Central memory CD8-positive, alpha-beta T cell (primary cell): ENCODE measurements at places on chromosomes 13 and 19.
A peak's percentile ranks its signal among the peaks of the same experiment; 100 is the strongest.

GRCh38 chr19:39839678-39840327 is 5.8 kb upstream of the DYRK1B start:
- peaks cover 36% of the 10 kb centered on the region for H3K36me3 ChIP-seq
- no peak for DNase-seq
- H3K27ac ChIP-seq, result no peak overlapping the region
- peaks cover 40% of the 10 kb centered on the region for H3K4me1 ChIP-seq

GRCh38 chr19:850221-850978 is 1.7 kb upstream of the ELANE start:
- H3K36me3 ChIP-seq, result peaks cover 4% of the 10 kb centered on the region
- no peak overlapping the region for H3K27ac ChIP-seq
- H3K27me3 ChIP-seq, result peaks cover 46% of the 10 kb centered on the region
- H3K4me3 ChIP-seq, result no peak overlapping the region
- DNase-seq, result no peak

- no peaks in the 10 kb centered on the region for H3K4me1 ChIP-seq
- DNase-seq, result no peak
- peaks cover 29% of the 10 kb centered on the region for H3K27me3 ChIP-seq
- H3K27ac ChIP-seq, result no peak overlapping the region
These were observed 46.9 kb downstream of the ITGBL1 start for GRCh38 chr13:101499406-101499805.

DNA sequence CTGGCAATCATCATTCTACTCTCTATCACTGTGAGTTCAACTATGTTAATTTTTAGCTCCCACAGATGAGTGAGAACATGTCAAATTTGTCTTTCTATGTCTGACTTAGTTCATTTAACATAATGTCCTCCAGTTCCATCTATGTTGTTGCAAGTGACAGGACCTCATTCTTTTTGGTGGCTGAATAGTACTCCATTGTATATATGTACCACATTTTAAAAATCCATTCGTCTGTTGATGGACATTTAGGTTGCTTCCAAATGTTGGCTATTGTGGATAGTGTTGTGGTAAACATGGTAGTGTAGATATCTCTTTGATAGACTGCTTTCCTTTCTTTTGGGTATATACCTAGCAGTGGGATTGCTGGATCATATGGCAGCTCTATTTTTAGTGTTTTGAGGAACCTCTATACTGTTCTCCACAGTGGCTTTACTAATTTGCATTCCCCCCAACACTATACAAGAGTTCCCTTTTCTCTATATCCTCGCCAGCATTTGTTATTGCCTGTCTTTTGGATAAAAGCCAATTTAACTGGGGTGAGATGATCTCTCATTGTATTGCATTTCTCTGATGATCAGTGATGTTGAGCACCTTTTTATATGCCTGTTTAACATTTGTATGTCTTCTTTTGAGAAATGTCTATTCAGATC is 124.1 kb downstream of the PCCA start:
- no peak overlapping the region for H3K4me3 ChIP-seq
- H3K27ac ChIP-seq, result no peak overlapping the region
- DNase-seq, result no peak
- H3K27me3 ChIP-seq, result no peaks in the 10 kb centered on the region
- H3K36me3 ChIP-seq, result peaks cover 2% of the 10 kb centered on the region

DNA sequence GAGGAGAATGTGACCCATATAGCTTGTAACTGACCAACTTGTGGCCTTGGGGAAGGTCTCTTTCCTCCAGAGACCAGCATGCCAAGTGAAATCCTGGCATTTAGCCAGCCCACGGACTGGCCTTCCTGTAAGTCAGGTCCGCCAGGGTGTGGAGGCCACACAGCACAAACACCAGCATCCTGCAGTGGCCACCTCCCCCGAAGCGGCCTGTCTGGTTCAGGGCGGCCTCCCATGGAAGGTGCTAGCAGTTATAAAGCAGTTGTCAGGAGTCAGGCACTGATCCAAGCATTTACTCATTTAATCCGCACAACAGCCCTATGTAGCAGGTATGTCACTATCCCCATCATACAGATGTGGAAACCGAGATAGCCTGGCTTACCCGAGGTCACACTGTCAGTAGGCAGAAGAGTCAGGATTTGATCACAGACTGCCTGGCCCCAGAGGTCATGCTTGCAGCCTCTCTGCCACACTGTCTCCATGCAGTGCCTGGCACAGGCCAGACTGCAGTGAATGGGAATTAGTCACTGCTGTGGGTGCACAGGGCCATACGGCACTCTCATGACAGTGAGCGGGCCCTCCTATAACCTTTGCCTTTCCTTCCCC is 36.7 kb downstream of the CAPN12 start:
- DNase-seq, result no peak
- peaks cover 31% of the 10 kb centered on the region for H3K36me3 ChIP-seq
- no peaks in the 10 kb centered on the region for H3K27me3 ChIP-seq
- H3K27ac ChIP-seq, result peak overlapping the region; percentile 69
- H3K4me1 ChIP-seq, result peaks cover 17% of the 10 kb centered on the region
- no peak overlapping the region for H3K4me3 ChIP-seq

DNA sequence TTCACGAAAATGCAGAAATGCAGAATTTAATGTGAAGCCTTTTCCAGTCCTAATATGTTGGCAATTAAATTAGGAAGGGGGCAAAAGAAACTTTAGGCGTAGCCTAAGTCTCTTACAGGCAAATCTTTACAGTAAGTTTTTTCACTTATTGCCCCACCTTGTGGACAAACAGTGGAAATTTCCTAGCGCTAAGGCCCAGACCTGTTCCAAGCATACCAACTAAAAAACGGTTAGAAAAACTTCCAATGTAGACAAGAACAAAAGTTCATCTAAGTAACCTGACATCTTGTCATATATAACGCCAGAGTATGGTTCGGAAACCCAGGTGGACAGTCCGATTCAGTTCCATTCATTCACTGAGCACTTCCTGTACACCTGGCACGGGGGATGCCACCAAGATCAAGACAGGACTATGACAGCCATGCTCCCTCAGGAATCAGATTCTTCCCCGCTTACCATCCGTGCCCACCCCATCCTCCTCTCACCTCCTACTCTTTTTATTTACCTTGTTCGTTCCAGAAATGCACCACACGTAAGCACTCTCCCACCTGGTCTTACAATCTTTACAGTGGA is 4.9 kb downstream of the ZAR1L start:
- H3K4me1 ChIP-seq, result peaks cover 16% of the 10 kb centered on the region
- H3K27ac ChIP-seq, result no peak overlapping the region
- H3K36me3 ChIP-seq, result peaks cover 6% of the 10 kb centered on the region
- no peaks in the 10 kb centered on the region for H3K27me3 ChIP-seq
- no peak overlapping the region for H3K4me3 ChIP-seq

DNA sequence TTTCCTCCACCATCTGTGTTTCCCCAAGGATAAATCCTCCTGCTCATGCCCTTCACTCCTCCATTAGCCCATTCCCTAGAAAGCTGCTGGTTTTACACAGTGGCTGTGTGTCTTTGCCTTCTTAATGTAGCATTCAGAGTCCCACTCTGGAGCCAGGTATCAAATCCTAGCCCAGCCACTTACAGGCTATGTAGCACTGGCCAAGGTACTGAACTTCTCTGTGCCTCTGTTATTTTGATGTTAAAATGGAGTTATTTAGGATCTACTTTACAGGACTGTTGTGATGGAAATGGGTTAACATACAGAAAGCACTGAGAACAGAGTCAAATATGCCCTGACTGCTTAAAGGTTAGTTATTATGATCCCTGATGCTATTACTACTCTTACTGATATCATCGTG is 1.5 kb upstream of the ZSCAN4 start:
- no peak overlapping the region for H3K27ac ChIP-seq
- peaks cover 66% of the 10 kb centered on the region for H3K27me3 ChIP-seq
- H3K4me1 ChIP-seq, result peaks cover 6% of the 10 kb centered on the region
- DNase-seq, result no peak

GRCh38 chr19:2449019-2449418 is 7.7 kb downstream of the LMNB2 start:
- H3K27ac ChIP-seq, result no peak overlapping the region
- DNase-seq, result no peak
- peaks cover 1% of the 10 kb centered on the region for H3K36me3 ChIP-seq
- H3K4me1 ChIP-seq, result peaks cover 7% of the 10 kb centered on the region

DNA sequence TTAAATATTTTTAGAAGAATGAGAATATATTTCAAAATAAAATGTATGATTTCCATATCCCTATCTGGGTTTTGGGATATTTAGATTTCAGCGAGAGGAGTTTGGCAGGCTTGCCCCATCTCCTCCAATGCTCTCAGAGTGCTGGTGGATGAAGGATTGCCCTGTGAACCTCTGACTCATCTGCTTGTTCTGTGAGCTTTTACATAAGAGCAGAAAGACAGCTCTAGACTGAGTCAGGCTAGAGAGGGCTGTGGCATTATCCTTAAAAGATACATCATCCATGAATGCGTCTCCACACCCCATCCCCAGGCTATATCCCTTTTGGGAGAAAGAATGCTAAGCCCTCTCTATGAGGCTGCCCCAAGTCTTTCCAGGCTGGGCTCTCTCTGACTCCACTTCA is 190.6 kb downstream of the TUBA3C start:
- H3K4me1 ChIP-seq, result no peaks in the 10 kb centered on the region
- H3K27me3 ChIP-seq, result no peaks in the 10 kb centered on the region
- no peaks in the 10 kb centered on the region for H3K36me3 ChIP-seq
- no peak for DNase-seq

- DNase-seq, result no peak
- H3K27me3 ChIP-seq, result peaks cover 56% of the 10 kb centered on the region
- H3K36me3 ChIP-seq, result no peaks in the 10 kb centered on the region
- H3K27ac ChIP-seq, result no peak overlapping the region
These were observed 69.8 kb downstream of the SIAH3 start for GRCh38 chr13:45781553-45782326.

- no peak overlapping the region for H3K4me3 ChIP-seq
- no peaks in the 10 kb centered on the region for H3K27me3 ChIP-seq
- H3K4me1 ChIP-seq, result peaks cover 11% of the 10 kb centered on the region
- H3K27ac ChIP-seq, result no peak overlapping the region
These were observed 6.1 kb downstream of the ZNF296 start for GRCh38 chr19:45070214-45070613.

GRCh38 chr13:46908501-46908900 is 11.6 kb upstream of the HTR2A start:
- no peaks in the 10 kb centered on the region for H3K4me1 ChIP-seq
- no peak overlapping the region for H3K27ac ChIP-seq
- no peaks in the 10 kb centered on the region for H3K36me3 ChIP-seq
- peaks cover 44% of the 10 kb centered on the region for H3K27me3 ChIP-seq

GRCh38 chr13:60431108-60431700 is 34.2 kb downstream of the TDRD3 start:
- peaks cover 29% of the 10 kb centered on the region for H3K4me1 ChIP-seq
- no peak overlapping the region for H3K4me3 ChIP-seq
- no peak overlapping the region for H3K27ac ChIP-seq

DNA sequence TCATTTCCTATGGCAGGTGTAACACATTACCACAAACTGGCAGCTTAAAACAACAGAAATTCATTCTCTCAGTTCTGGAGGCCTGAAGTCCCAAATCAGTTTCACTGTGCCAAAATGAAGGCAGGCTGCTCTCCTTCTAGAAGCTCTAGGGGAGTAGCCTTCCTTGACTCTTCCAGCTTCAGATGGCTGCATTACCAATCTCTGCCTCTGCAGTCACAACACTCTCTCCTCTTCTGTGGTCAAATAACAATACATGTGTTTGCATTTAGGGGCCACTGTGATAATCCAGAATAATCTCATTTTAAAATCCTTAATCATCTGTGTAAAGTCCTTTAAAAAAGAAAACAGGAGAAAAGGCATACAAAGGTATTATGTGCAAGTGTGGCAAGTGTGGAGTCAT is 7.8 kb downstream of the DIAPH3 start:
- no peak overlapping the region for H3K27ac ChIP-seq
- peaks cover under 1% of the 10 kb centered on the region for H3K27me3 ChIP-seq
- no peaks in the 10 kb centered on the region for H3K36me3 ChIP-seq
- DNase-seq, result no peak
- peaks cover under 1% of the 10 kb centered on the region for H3K4me1 ChIP-seq
- H3K4me3 ChIP-seq, result no peak overlapping the region

- peak overlapping the region; percentile 88 for H3K27ac ChIP-seq
- peaks cover 29% of the 10 kb centered on the region for H3K4me1 ChIP-seq
- DNase-seq, result no peak
These were observed 698 bp downstream of the BLOC1S3 start for GRCh38 chr19:45179072-45179891.
